ENCODE measurements at places on chromosomes 7 and 10. TPM values are rescaled to one million over a fixed set of nuclear protein-coding genes. Genes with fewer than 3 reads are reported as not detected.

Gene GATA3
- polyA plus RNA-seq: 0.43 TPM

- no peak for DNase-seq
Measured at GRCh38 chr7:47478926-47479711, 102.8 kb downstream of the TNS3 start.

DNA sequence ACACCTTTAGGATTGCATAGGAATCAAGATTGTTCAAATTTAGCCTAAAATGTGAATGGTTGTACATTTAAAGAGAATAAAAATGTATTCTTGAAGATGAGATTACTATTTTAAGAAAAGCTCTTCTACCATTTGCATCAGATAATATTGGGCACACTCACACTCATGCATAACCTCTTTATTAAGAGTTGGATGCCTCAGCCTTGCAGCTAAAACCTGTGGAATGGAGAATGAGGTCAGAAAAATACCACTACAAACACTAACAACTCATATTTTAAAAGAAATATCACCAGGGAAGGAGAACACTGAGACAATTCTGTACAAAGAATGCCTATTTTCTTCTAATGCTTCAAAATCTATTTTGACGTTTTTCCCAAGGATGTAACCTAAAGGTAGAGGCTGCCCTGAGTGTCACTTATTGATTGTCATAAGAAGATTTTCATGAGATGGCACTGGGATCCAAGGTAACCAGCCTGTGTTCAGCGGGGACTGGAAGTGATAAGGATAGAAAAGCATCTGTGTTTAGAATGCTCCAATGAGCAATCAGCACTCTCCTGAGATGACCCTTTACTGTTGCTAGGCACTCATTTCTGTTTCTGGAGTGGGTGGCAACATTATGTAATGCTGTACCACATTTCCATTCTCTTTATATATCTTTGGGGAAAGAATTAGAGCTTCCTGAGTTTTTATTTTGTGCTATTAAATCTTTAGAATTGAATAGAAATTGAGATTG, 26.6 kb downstream of the REEP3 start:
- DNase-seq: no peak

- DNase-seq: no peak
Measured at GRCh38 chr7:105315357-105315756, 73.4 kb downstream of the SRPK2 start.

GRCh38 chr10:74705358-74705980, 120.9 kb upstream of the KAT6B start:
- no peak for DNase-seq

DNA sequence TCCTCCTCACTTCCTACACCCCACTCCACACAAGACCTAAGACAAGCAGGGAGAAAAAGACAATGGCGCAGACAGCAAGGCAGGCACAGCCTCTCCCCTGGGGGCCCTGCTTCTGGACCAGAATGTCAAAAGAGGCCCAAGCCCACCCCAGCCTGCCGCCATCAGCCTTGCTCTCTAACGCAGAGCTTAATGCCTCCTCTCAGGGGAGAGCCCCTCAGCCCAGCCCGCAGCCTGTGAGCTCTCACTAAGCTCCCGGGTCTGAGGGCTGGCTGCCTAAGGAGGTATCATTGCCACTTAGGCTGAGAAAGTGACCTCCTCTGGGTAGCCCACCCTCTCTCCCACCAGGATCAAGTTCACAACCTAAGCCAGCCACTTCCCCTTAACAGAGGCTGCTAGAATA, 16.7 kb downstream of the SLIT1 start:
- DNase-seq: no peak
